ENCODE measurements at places on chromosomes 13 and 19.

DNA sequence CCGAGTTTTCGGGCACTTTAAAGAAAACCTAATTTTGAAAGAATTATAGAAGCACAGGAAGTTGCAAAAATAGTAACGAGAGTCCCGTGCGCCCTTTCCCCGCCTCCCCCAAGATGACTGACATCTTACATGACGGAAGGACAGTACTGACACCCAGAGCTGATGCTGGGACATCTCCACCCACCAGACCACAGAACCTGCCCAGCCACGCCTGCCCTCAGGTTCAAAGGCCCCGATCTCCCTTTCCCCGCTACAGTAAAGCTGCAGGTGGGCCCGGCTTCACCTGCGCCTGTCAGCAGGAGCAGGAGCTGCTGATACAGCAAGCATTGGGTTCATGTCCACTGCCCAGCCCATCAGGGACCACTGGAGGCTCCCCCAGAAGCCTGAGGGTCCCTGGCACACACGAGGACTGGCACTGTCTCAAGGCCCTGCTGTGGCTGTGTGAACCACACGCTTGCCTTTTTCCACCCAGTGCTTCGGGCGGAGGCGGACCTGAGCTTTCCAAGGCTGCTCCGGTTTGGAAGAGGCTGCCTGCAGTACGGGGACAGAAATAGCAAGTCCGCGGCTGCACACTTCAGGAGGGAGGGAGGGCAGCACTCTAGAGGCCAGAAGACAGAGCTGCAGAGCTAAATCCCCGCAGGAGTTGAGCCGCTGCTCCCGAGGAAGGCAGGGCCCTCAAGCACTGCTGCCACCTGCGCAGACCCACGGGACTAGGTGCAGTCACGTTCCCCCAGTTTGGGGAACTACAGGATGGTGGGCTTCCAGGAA, 8.7 kb downstream of the MAP2K2 start:
- no peak for DNase-seq

- no peak for DNase-seq
Observed at GRCh38 chr13:80201694-80202468, 139.0 kb downstream of the SPRY2 start.

DNA sequence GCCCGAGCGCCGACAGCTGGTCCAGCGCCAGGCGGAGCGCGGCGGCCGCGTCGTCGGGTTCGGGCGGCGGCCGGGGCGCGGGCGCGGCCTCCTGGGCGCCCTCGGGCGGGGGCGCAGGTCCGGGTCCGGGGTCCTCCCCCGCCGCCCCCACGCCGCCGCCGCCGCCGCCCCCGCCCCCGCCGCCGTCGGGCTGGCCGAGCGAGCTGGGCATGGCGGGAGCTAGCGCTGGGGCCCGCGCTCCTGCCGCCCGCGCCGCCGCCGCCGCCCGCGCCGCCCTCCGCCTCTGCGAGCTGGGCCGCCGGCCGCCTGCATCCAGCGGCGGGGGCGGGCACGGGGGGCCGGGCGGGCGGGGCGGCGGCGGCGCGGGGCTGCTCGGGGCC, 287 bp downstream of the MEX3D start:
- no peak for DNase-seq

GRCh38 chr13:109870696-109871370, 84.5 kb upstream of the IRS2 start:
- DNase-seq = peak; percentile 48

DNA sequence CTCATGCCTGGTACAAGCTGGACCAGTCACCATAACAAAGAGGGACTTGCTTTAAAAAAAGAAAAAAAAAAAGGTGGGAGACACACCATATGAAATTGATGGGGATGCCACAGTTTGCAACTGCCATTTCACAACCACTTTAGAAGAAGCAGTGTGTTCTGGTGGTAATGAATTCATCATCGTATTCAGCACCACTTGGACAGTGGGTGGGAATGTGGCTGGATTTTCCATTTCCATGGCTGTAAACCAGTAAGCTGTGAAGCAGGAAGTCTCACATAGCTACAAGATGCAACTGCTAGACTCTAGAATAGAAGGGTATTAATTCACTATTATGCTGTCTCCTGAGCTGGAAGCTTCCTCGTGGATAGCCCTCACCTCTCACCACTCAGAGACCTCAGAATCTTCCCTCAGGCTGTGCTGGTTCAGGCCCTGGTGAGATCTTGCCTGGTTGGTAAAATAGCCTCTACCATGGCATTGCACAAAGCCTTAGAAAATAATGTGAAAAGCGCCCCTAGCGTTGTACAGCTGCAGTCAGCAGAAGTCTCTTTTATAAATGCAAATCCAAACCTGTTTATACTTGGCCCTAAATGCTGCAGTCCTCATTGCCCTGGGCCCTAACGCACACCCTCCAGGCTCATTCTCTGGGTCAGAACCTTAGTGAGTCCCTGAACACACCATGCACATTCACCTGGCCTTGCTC, 150.7 kb downstream of the KCTD15 start:
- DNase-seq = no peak

- DNase-seq = no peak
Observed at GRCh38 chr19:19160461-19161035, 9.5 kb downstream of the MEF2B start.
